Cardiac septum (tissue), 1 donor: ENCODE measurements at places on chromosomes 7 and 10. TPM values are rescaled to one million over a fixed set of nuclear protein-coding genes. Genes with fewer than 3 reads are reported as not detected.

GRCh38 chr7:121385800-121386179 lies 10.3 kb downstream of the FAM3C start:
- DNase-seq: no peak

DNA sequence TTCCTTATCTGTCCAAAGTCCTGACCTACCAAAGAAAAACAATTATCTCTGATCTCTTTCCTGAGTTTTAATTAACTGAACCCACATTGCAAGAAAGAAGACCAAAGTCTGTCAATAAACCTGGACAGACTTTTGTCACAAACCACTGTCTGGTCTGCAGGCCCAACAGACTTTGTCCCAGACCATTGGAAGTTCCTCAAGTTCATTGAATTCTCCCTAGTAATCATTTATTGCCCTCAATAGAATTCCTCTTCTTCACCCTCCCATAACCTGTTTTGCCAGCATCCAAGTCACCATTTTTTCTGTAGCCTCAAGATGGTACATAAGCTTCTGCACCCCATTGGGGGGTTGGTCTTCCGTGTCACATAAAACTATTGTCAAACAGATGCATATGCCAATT lies 3.9 kb upstream of the DNMBP start:
- no peak for DNase-seq

DNA sequence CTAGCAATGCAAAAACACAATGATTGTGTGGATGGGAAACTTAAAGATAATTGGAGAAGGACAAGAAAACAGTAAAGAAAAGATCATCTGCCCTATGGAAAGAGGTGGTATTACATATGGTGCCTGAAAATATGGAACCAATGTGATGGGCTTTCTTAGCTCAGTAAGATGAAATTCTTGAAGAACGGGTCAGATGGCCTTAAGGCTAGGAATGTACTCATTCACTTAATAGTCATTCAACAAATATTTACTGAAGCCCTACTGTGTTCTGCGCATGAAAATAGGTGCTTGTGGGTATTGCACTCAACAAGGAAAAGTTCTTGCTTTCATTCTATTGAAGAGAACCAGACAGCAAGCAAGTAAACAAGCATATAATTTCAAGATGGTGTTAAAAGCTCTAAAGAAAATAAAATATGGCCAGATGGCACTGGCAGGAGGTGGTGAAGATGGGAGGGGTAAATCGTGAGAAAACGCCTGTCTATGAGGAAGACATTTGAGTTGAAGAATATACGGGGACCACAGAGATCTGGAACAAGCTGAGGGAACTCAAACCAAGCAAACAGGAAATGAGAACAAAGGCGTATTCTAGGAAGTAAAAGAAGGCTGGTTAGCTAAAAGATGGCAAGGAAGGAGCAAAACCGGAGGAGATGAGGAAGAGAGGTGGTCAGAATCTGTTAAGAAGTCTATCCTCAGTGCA lies 179.7 kb downstream of the ANK3 start:
- DNase-seq: no peak

GRCh38 chr10:13882119-13882711 lies 295.4 kb downstream of the PRPF18 start:
- DNase-seq: peak; percentile 81

GRCh38 chr7:112874909-112875308 lies 84.7 kb upstream of the TMEM168 start:
- no peak for DNase-seq

- DNase-seq: no peak
These were observed 318.9 kb upstream of the ZMIZ1 start for GRCh38 chr10:78749898-78750297.

GRCh38 chr7:6653071-6654003 lies 16.2 kb downstream of the ZNF316 start:
- no peak for DNase-seq

- DNase-seq: no peak
These were observed 37.4 kb downstream of the SEMA3C start for GRCh38 chr7:80881351-80881900.

DNA sequence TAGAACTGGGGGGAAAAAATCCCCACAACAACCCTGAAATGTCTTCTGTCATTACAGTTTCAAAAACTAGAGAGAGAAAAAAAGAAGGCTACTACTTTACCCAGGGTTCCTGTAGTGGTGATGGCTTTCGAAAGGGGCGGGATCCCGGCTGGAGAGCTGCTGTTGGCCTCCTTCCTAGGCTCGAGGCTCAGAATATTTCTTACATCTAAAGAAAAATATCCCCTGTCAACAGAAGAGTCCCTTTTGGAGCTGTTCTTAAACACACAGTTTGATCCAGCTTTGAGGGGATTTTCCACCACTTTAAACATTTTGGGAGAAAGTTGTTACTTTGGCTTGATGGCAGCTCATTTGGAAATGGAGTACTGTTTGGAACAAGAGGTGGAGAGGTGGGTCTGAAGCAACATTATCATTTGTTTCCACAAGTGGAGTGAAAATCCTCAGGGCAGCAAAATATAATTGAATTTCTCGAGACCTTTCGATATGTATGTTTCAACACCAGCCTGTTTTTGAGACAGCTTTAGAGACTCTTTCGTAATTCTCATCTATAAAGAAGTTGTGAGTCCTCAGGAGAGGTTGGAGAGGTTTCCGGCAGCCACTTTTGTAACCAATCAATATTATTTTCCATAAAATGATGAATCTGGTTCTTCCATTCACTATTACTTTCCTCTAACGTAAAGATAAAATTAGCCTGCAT lies 5.1 kb downstream of the HOXA13 start:
- DNase-seq: no peak

GRCh38 chr10:92432596-92432995 lies 141.3 kb downstream of the IDE start:
- DNase-seq: no peak

- no peak for DNase-seq
These were observed 60.1 kb downstream of the CARD11 start for GRCh38 chr7:2983586-2983985.

- no peak for DNase-seq
These were observed 35.1 kb downstream of the ADD3 start for GRCh38 chr10:110042891-110043290.

DNA sequence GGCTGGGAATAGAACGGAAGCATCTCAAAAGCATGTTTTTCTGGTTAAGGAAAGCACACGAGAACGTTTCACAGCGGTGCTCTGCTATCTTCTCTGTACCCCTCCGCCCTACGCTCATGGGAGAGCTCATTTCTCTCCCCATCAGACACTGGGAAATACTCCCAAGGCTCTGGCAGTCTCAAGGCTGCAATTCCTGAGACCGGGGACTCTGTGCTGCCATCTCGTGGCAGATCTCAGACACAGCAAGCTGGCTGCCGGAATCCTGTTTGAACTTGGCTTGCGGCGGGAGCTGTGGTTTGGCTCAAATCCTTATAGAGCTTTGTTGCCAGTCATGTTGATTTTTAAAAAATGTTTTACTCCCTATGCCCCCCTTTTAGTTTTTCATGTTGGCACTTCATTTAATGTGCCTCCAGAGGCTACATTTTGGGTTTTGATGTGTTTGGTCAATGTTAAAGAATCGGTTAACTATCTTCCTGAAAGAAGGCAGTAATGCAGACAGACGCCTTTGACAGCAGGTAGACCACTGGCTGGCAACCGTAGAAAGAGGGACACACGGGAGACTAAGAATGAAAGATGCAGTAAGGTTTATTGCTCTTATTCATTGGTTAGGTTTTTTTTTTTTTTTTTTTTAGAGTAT lies 27.6 kb downstream of the BMPER start:
- DNase-seq: peak; percentile 86

GRCh38 chr7:128374041-128374440 lies 12.6 kb upstream of the PRRT4 start:
- no peak for DNase-seq

GRCh38 chr7:72805526-72806494 lies 22.2 kb downstream of the TYW1B start:
- DNase-seq: no peak

DNA sequence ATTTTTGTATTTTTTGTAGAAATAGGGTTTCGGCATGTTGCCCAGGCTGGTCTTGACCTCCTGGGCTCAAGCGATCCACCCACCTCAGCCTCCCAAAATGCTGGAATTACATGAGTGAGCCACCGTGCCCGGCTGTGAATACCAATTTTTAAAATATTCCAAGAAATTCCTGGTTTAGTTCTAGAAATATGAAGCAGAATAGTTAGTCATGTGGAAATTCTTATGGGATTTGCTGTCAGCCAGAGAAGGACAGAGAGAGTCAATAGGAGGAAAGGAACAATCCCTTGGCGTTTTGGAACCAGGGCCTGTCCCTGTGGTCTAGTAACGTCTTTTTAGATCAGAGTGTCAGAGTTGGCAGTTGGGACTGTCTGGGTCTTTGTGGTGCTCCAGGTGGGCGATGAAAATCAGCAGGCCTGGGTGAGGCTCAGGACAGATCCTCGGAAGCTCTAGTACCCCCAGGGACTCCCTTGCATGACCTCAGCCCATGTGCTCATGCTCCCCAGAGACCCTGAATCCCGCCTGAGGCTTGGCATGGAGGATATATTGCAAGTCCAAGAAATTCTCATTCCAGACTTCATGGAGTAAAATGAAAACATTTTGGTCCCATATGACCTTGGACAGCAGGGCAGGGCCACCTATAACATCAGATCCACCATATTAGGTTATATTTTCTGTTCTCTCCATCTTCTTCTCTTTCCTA lies 7.8 kb downstream of the NODAL start:
- DNase-seq: no peak

DNA sequence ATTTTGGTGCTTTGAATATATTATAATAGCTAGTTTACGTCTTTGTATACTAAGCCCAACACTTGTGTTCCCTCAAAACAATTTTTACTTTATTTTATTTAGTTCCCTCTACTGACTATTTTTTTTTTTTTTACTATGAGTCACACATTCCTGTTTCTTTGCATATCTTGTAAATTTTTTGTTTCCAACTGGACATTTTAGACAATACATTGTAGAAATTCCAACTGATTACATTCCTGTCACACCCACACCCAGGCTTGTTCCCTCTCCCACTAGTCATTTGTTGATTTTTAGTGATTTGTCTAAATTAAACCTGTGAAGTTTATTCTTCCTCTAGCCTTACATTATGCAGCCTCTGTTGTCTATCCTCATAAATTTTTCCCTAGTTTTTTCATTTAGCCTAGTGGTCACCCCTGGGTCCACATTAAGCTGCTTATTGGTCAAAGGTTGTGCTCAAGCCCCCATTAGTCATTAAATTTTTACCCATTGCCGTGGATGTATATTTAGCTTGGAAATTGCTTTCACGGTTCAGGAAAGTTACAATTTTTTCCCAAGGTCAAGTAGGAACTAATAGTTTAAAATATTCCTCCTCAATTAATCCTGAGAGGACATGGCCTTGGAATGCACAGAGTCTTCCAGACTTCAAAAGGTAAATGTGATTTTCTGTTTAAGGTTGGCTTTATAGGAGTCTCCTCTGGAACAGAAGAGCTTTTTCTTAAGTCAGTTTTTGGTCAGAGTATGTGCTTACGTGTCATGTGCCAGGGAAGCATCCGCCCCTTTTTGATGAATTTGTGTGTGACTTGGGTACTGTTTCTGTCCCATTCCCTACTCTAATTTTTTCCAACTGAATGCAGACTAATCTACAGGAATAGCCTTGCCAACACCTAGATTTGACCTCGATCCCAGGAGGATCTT lies 207.6 kb upstream of the TMEM72 start:
- no peak for DNase-seq

DNA sequence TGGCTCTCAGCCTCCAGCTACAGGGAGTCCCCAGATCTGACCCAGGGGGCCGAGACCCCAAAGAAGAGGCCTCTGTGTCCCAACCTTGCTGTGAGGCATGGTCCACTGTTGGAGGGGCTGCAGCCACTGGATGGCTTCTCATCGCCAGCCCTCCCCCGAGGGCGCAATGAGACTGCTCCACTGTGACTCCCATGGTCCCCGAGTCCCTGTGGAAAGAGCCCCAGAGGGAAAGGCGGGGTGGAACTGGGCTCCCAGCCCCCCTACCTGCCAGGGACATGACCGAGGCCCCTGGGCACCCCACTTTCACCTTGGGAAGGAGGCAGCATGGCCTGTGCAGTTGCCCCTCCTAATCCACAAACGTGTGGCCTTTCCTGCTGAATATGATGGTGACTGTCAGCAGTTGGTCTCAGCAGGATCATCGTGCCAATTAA lies 33.5 kb upstream of the RET start:
- DNase-seq: peak; percentile 65

GRCh38 chr7:55818686-55819085 lies 43.9 kb downstream of the SEPTIN14 start:
- no peak for DNase-seq

- no peak for DNase-seq
These were observed 159.4 kb upstream of the FAM3C start for GRCh38 chr7:121555558-121555957.

DNA sequence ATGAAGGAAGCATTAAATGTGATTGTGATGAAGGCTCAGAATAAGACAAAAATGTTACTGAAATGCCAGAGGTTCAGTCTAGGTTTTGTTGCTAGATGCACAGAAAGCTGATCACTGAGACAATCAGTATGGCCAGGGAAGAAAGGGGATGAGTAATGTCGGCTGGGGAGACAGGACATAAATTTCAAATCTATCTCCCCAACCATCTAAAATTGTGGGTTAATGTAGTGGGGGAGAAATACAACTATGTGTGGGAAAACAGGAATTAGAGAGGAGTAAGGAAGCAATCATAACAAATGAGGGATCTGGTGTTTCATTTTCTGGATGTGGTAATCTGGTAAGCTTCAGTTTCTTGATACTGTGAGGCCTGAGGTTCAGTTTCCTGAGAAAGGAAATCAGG lies 1111.0 kb downstream of the XPNPEP1 start:
- no peak for DNase-seq

DNA sequence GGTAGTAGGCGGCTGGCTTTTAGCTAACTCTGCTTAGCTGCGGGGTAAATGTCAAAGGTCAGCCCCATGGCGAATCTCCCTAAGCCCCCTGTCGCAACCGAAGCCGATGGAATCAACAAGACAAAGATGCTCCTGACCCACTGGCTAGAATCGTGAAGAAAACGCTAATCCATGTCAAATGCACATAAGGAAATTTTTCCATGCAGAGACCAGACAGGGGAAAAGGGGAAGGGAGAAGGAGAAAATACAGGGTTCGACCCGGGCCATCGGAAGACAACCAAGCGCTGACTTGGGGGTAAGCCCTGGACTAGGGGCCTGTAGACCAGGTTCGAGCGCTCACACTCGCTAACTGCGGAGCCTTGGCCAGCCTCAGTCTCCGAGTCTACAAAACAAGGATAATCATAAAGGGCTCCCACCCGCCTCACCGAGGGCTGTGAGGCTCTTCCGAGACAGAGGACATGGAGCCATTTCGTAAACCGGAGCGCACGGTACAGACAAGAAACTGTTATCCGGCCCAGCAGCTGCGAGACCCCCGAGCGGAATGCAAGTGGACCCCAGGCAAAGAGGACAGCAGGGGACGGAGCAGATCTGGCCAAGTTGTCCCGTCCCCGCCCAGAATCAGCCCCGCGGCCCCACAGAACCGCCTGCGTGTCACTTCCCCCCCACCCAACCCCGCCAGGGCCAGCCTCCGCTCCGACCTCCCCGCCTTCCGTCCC lies 507 bp downstream of the SAR1A start:
- DNase-seq: no peak

Gene HABP2
- not detected for total RNA-seq

Gene SLC29A3
- 1.6 TPM for total RNA-seq

Gene PYROXD2
- 11.7 TPM for total RNA-seq

Gene PDZD7
- 0.40 TPM for total RNA-seq

Gene ZNF467
- total RNA-seq: 7.0 TPM

Gene PLA2G12B
- not detected for total RNA-seq

Gene MRPL43
- total RNA-seq: 51.7 TPM
